ENCODE measurements at places on chromosomes 13 and 19.

- DNase-seq = peak; percentile 59
Measured at GRCh38 chr19:1104311-1105007, 665 bp downstream of the GPX4 start.

DNA sequence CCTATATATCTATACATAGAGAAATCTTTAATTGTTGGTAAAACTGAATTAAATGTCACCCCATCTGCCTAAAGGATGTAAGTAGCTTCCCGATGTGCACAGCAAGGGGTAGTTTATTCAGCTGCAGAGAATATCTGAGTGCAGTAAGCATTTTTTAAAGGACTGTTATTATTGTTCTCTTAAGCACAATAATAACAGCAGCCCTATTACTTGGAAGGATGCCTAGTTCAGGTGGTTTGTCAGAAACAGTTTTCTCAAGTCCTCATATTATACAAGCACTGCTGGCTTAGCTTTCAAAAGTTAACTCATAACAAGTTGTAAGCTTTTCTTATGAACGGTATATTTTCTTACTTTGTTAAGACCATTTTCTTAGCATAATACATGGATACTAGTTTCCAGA lies 142.6 kb downstream of the CRYL1 start:
- no peak for DNase-seq

GRCh38 chr13:97435794-97436193 lies 1.8 kb downstream of the RAP2A start:
- peak; percentile 23 for DNase-seq

DNA sequence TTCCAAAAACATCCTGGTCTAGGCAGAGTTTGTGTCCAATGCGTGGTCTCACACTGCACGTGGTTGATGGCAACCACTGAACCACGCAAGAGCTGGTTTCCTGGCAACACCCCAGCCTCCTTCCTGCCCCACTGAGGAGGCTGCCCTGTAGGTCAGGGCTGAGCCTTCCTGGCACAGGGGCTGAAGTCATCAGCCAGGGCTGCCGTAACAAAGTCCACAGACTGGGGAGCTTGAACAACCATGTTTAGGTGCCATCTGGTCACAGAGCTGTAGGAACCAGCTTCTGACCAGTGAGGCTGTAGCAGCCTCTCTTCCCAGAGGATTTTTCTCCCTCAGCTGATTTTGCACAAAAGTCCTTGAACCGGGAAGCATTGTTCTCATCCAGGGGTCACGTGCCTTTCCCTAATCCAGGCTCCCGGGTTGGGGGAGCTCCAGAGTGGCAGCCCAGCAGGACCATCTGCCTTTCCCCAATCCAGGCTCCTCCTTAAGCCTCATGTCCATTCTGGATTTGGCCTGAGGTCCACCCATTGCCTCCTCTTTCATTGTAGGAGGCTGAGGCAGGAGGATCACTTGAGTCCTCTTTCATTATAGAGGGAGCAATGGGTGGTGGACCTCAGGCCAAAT lies 53.9 kb downstream of the CHST8 start:
- DNase-seq = no peak

DNA sequence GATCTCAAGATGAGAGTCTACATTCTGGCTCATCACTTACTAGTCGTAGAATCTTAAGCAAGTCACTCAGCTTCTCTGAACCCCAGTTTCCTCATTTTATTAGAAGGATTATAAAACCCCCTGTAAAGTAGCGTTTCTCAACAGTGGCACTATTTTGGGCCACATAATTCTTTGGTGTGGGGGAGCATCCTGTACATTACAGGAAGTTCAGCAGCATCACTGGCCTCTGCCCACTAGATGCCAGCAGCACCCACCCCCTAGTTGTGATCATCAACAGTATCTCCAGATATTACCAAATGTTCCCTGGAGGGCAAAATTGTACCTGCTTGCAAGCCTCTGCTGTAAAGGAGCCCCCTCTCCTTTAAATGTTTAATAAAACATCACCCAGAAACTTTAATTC lies 22.6 kb downstream of the STARD13 start:
- DNase-seq = no peak

GRCh38 chr19:10604460-10604980 lies 17.4 kb upstream of the AP1M2 start:
- no peak for DNase-seq

- DNase-seq = no peak
Measured at GRCh38 chr13:97333983-97334382, 100.0 kb upstream of the RAP2A start.

DNA sequence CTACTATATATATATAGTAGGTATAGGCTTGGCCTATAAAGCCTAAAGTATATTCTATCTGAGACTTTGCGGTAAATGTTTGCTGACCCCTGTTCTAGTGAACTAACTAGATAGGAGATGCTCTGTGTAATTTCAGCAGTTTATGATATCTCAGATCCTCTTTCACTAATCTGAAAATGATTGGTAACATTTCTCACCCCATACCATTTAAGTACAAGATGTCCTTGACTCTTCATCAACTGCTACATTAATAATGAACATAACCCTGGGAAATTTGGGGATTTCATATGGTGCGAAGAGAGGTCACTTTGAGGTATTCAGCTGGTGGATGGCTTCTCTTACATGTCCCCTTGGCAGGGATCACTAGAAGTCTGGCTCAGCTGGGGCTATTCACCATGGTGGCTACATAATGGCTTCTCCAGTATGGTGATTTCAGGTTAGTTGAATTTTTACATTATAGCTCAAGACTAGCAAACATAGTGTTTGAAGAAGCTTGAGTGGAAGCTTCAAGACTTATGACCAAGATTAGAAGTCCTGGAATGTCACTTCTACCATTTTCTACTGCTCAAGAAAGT lies 103.6 kb upstream of the MYCBP2 start:
- DNase-seq = no peak

DNA sequence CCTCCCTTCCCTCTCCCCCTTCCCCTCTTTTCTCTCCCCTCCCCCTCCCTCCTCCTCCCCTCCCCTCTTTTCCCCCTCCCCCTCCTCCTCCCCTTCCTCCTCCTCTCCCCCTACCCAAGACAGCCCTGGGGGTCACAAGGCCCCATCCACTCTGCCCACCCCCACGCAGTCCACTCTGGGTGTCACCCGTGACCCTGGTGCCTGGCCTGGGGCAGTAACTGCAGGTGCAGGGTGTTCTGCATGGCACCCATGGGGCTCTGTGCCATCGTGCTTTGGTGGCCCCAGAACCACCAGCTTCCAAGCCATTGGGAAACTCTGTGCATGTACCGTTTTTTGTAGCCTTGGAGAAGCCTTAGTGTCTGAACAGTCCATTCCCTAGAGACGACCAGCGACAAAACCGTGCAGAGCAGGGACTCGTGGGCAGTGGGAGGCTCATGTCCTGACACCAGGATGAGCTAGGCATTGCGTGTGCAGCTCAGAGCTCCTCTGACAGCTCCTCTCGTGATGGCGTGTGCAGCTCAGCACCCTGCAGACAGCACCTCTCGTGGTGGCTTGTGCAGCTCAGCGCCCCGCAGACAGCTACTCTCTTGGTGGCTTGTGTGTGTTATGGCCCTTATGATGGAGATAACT lies 43.7 kb upstream of the F7 start:
- no peak for DNase-seq

- DNase-seq = peak; percentile 35
Measured at GRCh38 chr19:48716562-48717291, 2.8 kb downstream of the MAMSTR start.

- peak; percentile 59 for DNase-seq
Measured at GRCh38 chr19:4456843-4457653, 546 bp downstream of the UBXN6 start.

- no peak for DNase-seq
Measured at GRCh38 chr13:39509616-39510315, 93.2 kb downstream of the LHFPL6 start.

DNA sequence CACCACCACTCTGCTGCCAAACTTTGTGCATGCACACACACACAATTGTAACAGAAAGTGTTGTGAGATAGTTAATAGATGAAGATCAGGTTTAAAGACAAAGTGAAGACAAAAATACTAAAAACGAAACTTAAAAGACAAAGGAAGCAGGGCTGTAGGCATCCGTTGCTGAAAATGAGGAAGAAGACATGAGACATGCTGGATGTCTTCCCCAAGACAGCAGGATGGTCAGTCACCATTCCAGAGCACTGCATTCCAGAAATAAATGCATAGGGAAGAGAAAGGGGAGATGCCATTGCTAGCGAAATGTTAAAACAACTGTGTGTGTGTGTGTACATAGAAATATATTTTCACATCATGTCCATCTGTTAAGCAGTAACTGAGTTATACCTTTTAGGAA lies 520.1 kb downstream of the SUCLA2 start:
- no peak for DNase-seq

DNA sequence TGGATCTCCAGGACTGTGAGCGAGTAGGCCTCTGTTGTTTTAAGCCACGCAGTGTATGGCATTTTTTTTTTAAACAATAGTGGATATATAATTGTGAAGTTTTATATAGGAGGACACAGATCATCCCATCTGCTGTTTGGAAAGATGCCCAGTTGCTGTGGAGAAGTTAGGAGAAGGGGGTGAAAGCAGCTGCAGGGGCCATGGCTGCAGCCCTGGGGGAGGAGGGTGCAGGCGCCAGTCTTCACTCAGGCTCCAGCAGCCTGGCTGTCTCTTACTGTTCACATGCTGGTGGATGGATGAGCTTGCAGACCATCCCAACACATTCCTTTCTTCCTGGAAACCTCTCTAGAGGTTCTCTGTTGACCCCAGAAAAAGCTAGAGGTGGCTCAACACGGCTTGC lies 242.3 kb downstream of the TEX29 start:
- DNase-seq = no peak

GRCh38 chr13:65808061-65808460 lies 1422.1 kb downstream of the PCDH9 start:
- DNase-seq = peak; percentile 69

- no peak for DNase-seq
Measured at GRCh38 chr13:110157718-110158117, 149.2 kb downstream of the COL4A1 start.

GRCh38 chr13:43516401-43516833 lies 270.4 kb downstream of the ENOX1 start:
- peak; percentile 82 for DNase-seq

DNA sequence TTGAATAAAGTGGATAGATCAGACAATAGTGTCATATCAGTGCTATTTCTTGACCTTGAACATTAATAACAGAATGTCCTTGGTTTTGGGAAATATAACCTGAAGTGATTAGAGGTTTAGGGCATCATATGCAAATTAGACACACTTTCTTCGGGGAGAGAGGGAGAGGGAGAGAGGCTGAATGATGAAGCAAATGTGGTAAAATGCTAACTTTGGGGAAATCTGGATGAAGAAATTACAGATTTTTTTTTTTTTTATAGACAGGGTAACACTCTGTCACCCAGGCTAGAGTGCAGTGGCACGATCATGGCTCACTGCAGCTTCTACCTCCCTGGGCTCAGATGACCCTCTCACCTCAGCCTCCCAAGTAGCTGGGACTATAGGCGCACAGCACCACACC lies 3.9 kb upstream of the NCR1 start:
- DNase-seq = no peak

DNA sequence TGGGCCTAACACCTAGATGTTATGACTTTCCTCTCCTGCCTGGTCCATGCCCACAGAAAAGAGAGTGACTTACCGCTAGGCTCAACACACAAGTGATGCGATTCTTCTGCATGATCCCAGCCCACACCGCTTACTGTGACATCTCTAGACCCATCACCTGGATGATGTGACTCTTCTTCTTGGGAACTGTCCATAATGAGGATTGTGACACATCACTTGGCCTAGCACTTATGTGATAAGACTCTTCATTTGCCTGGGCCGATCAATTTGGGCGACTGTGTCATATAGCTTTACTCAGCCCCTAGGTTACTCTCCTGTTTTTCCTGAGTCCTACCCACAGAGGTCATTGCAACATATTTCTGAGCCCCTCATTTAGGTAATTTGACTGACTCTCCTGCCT lies 19.9 kb upstream of the ZNF681 start:
- no peak for DNase-seq

DNA sequence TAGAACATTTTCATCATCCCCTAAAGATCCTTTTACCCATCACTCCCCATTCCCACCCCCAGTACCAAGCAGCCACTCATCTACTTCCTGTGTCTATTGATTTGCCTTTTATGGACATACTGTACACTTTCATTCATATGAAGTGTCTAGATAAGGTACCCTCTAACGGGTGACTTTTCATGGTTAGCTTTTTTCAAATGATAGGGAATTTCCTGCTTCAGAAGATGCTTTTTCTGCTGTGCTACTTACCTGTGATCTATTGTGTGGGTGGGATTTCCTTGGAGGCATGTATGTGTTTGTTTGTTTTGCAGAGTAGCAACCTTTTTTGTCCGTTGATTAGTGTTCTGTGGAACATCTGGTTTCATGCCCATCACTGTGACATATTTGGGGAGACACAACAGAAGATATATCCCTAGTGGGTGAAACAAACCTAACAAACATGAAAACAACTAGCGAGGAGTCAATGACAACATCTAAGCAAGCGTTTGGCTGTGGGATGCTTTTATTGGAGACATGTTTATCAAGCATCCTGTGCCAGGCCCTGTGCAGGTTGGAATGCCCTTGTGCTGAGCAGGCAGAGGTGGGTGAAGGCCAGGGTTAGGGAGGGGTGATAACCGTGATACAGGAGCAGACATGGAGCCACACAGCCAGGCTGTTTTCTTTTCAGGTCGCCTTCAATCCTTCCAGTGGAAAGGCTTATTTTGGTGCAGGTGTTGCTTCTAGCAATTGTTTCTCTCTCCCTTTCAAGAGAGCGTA lies 17.6 kb downstream of the SPINT2 start:
- DNase-seq = no peak

DNA sequence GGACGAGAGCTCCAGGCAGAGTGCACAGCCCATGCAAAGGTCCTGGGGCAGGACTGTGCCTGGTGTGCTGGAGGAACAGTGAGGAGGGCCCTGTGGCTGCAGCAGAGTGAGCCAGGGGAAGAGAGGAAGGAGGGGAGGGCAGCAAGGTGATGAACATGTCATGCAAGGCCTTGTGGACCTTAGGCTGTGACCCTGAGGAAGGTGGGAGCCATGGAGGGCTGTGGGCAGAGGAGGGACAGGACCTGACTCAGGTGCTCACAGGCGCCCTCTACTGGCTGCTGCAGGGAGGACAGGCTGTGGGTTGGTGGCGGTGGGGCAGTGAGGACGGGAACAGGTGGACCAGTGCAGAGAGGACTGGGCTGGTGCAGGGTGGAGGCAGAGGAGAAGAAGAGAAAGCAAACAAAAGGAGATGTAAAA lies 170.3 kb downstream of the PTPRS start:
- no peak for DNase-seq

- no peak for DNase-seq
Measured at GRCh38 chr19:47653856-47654255, 44.9 kb downstream of the BICRA start.

GRCh38 chr13:99312493-99312883 lies 5.3 kb upstream of the GPR183 start:
- peak; percentile 49 for DNase-seq

DNA sequence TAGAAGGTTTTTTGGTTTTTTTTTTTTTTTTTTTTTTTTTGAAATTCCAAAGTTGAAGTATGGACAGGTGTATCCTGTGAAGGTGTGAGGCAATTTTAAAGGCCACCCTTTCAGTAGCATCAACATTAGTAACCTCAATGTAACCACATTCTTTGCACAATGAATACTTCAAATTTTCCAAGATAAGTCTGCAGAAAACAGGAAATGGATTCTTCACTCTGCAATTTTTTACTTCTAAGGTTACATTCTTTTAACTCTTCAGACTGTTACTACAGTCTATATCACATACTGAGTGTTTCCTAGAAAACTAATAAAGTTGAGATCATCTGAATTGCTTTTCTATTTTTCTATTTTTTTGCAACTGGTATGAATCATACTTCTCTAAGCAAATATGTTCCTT lies 569.0 kb upstream of the GPC6 start:
- DNase-seq = peak; percentile 42

All from astrocyte of the spinal cord (primary cell).